ENCODE measurements at places on chromosomes 5 and 9.

- no peak for DNase-seq
Measured at GRCh38 chr5:84249918-84250630, 134.6 kb downstream of the EDIL3 start.

DNA sequence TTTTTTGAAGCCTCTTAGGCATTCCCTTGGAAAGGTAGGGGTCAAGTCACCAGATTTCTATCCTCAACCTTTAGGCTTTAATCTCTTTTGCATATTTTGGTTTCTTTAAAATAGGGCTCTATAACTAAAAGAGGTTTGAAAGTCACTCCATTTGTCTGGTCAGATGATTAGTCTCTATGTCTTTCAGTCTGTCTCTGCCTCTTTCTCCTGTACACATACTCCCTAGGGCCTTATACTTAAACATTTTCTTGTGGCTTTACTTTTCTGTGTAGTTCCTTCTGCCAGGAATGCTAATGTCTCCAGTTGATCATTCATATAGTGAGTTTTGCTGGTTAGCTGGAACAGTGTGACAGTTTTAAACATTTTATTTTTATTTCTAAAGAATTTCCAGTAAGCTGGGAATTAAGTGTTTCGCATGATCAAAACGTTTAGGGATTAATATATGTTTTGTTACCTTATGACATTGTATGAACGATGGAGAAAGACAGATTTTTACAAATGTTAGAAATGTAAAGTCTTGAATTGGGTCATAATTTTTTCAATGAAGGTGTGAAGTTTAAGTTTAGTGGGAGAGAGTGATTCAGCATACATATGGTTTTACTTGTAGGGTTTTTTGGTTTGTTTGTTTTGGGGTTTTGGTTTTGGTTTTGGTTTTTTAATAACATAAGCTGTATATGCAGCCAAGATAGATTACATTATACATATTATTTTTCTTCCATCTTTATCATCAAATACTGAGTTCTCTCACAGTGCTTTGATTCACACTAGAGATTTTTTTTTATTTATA is 90.6 kb downstream of the ZCCHC7 start:
- DNase-seq: no peak

DNA sequence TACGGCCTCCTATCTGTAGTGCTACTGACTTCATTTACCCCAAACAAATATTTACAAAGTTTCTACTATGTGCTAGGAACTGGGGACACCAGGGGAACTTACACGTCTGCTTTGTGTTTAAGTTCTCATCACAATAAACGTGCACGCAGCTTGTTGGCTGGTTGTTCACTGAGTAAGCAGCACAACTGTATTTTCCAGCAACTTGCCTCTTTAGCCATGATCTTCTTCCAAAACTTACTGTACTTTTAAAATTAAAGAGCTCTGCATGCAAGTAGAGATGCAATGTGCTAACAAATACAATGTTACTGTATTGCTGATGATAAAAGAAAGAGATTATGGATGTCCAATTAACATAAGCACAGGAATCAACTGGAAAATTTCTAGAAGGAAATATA is 62.8 kb downstream of the RAPGEF1 start:
- DNase-seq: no peak

DNA sequence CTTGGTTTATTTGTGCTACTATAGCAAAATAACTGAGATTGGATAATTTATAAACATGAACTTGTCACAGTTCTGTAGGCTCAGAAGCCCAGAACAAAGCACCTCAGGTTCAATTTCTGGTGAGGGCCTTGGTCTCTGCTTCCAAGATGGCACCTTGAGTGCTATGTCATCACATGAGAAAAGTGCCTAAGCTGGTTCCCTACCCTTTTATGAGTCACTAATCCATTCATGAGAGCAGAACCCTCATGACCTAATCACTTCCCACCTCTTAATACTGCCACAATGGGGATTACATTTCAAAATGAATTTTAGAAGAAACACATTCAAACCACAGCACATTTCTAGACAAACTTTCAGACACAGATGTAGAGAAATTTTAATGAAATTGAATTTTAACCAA is 98.2 kb upstream of the PRSS3 start:
- DNase-seq: no peak

- no peak for DNase-seq
Measured at GRCh38 chr5:75044406-75044805, 8.0 kb downstream of the GCNT4 start.

GRCh38 chr9:78525986-78526560 is 229.1 kb downstream of the PSAT1 start:
- DNase-seq: no peak
